HFF-Myc (cell line): ENCODE measurements at places on chromosomes 12 and 14.

GRCh38 chr12:102016472-102016871 is 45.3 kb downstream of the WASHC3 start:
- DNase-seq, result no peak

- DNase-seq, result no peak
Observed at GRCh38 chr12:40693207-40693821, 1.1 kb downstream of the CNTN1 start.

DNA sequence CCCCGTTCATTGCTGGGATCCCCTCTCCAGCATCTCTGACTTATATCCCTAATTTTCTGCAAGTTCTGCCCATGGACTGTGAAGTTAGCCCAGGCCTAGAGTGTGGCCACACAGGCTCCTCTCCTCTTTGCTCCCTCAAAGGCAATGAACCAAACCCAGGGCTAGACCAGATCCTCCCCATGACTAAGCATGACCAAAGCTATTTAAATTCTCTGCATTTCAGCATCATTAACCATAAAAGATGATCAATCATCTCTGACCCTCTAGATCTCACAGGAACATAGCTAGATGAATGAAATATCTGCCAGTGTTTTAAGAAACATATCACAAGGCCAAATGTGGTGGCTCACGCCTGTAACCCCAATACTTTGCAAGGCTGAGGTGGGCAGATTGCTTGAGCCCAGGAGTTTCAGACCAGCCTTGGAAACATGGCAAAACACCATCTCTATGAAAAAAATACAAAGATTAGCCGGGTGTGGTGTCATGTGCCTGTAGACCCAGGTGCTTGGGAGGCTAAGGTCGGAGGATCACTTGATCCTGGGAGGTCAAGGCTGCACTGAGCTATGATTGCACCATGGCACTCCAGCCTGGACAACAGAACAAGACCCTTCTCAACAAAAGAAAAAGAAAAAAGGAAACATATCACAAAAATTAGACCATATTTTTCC is 2.2 kb upstream of the KRT3 start:
- DNase-seq, result no peak

GRCh38 chr12:51421266-51421884 is 3.3 kb upstream of the SLC4A8 start:
- peak; percentile 27 for DNase-seq

DNA sequence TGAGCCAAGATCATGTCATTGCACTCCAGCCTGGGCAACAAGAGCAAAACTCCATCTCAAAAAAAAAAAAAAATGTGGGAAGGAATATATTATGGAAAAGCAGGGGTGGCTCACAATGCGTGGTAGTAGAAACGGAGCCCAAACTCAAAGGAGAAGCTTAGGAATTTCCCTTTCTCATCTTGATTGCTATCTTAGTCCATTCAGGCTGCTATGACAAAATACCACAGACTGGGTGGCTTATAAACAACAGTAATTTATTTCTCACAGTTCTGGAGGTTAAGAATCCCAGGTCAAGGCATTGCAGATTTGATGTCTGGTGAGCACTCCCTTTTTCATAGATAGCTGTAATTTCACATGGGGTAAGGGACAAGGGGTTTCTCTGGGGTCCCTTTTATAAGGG is 153.8 kb upstream of the KRR1 start:
- DNase-seq, result no peak

GRCh38 chr14:33114331-33114730 is 175.7 kb downstream of the NPAS3 start:
- DNase-seq, result no peak

- DNase-seq, result no peak
Observed at GRCh38 chr14:104844306-104845032, 20.6 kb upstream of the CEP170B start.
